ENCODE measurements at places on chromosomes 1 and 21.
A peak's percentile ranks its signal among the peaks of the same experiment; 100 is the strongest.

DNA sequence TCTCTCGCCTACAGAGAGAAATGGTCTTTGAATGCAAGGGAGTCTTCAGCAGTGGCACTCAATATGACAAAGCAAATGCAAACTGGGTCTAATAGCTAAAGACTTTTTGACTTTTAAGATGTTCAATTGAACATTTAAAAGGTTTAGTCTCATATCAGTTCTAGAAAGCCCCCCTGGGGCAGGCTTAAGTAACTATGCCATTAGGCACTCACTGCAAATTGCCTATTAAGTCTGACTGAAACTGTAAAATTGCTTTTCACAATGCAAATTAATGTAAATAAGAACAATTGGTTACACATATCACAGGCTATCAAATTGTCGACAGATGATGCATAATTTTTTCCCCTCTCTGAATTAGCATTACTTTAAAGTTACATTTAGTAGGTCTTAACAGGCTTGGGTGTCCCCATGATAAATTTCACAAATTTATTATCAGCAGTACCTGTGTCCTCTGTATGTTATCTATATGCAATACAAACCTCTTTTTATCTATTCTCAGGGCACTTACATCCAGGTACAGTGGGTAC lies 329.1 kb downstream of the LRRIQ3 start:
- no peak for DNase-seq

- no peak for DNase-seq
These were observed 46.5 kb downstream of the TRAPPC10 start for GRCh38 chr21:44058652-44058964.

DNA sequence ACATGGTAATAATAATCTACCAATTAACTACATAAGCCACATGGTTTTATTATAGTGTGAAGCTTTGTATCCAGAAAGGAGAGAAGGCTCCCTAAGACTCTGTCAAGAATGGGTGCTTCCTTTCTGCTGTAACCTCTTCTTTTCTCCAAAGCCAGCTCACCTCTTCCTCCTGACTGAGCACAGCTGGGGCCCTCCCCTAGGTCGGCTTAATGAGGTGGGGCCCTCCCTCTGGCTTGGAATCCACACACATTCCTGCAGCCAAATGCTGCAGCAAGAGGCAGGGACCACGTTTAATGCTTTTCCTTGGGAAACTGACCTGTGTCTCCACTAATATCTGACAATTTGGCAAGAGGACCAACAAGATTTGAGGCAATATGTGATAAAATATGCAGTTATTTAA lies 94.8 kb downstream of the DSCAM start:
- no peak for DNase-seq

DNA sequence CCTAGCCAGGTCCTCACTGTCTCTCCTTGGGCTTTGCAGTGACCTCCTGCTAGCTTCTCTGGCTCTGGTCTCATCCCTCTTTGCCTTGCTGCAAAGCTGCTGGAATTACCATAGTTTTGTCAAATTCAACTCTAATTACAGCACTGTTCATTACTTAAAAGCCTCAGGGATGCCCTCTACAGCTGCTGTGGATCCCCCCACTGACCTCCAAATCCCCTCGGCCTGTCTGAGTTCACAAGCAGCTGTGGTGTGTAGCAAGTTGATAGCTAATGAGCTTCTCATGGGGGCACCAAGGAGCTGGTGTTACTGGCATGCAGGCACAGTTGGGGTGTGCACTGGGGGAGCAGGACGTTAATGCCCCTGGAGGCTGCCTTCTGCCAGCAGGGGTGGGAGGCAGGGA lies 24.8 kb downstream of the NIPAL3 start:
- no peak for DNase-seq

GRCh38 chr1:23904748-23905357 lies 8.3 kb downstream of the CNR2 start:
- peak; percentile 74 for DNase-seq

GRCh38 chr1:229339520-229339919 lies 3.3 kb downstream of the CCSAP start:
- no peak for DNase-seq

DNA sequence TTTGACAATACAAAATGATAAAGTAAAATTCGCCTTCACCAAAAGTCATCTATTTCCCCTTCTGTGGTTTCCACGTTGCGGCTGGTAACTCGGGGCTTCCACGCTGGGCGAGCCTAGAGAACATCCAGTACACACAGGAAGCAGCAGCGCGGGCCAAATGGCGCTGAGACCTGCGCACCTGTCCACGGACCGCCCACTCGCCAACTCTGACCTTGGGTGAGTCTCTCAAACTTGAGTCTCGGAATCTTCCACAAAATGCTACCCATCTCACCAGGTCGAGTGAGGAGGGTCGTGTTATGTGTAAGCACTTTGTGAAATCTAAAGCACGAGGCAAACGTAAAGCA lies 820 bp upstream of the TTF2 start:
- peak; percentile 58 for DNase-seq

- no peak for DNase-seq
These were observed 134.1 kb downstream of the DAB1 start for GRCh38 chr1:57289781-57290180.

- DNase-seq = no peak
These were observed 83.8 kb downstream of the HSF2BP start for GRCh38 chr21:43575473-43575844.

DNA sequence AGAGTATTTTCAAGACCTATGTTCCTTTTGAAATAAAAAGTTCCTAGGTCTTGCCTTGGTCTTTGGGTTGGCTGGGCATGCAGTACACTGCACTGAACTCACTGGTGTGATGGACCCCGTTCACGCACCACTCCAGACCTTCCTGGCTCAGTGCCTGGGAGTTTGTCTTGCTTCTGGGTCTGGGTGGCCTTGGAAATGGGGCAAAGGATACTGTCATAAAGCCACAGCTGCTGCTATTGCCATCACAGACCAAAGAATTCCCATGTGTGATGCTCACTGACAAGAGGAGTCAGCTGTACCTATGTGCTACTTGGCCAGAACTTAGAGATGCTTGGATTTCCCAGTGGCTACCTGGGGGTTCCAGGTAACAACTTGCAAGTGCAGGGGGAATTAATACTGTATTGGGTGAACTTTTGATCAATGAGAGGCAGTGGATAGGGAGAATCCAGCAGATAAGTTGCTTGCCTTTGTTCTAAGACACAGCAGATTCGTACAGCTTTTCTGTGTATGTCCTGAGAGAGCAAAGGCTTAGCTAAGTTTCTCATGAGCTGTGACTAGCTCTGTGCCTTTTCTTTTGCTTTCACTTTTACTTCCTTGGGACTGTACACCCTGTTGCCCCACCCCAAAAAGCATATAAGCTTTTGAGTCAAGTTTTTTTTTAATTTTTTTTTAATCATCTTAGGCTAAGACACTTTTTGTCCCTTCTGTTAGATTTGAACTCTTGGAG lies 115.3 kb downstream of the RUNX1 start:
- DNase-seq = no peak

DNA sequence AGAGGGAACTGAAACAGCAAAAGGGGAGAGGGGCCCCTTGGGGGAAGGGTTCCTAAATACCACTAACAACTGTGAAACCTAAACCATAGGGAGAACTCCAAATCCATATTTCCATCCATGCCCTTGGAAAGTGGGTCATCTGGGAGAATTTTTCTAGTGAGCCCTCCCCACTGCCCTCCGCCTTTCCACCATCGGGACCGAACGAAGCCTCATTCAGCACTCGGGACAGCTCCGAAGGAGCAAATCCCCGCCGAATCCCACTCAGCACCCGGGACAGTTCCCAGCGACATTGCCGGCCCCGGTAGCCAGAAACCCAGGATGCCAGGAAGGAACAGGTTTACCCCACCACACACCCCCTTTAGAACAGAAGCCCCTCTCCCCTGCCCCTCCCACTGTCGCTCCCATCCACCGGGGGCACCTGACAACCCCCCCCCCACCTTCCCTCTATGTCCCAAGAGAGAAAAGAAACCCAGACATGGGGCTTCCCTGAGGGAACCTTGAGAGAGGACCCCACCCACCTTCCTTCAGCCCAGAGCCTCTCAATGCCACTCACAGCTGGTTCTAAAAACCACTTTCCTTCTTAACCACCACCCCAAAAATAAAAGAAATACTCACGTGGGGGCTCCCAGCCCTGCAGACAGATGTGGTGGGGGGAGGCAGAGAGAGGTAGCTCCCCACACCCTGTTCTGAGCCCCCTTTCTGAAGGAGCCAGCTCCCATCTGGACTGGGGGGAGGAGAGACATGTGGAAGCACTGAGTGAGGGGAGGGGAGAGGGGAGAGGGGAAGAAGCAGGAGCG lies 4.5 kb downstream of the DLGAP3 start:
- peak; percentile 29 for DNase-seq

DNA sequence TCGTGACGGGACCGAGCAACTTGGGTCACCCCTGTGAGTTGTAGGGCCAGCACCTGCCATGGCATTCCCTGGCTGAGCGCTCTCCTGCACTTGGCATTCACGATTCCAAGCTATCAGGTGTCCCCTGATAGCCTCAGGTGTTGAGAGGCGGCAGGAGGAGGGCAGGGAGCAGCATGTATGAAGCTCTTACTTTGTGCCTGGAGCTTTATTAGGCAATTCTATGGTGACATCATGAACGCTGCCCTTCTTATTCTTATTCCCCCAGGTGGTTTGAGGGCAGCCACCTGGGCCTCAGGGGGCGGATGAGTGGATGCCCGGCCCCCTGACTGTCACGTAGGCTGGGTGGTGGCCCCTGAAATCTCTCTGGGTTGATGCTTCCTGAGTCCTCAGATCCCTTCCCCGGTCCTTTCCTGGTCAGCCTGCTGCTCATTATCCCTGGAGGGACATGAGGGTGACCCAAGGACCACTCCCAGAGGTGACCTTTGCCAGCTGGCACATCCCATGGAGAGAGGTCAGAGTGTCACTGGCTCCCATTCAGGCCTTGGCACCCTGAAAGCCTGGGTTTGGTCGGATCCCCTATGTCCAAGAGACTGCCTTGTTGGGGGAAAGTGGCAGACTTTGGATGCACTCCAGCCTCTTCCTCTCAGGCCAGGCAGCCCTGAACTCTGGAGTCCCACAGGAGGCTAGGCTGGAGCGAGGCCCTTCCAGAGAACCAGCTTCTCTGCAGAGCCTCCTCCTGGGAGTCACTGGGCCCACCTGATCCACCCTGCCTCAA lies 51.9 kb downstream of the SPSB1 start:
- no peak for DNase-seq

GRCh38 chr1:29052100-29052499 lies 71.6 kb downstream of the TMEM200B start:
- DNase-seq = no peak

DNA sequence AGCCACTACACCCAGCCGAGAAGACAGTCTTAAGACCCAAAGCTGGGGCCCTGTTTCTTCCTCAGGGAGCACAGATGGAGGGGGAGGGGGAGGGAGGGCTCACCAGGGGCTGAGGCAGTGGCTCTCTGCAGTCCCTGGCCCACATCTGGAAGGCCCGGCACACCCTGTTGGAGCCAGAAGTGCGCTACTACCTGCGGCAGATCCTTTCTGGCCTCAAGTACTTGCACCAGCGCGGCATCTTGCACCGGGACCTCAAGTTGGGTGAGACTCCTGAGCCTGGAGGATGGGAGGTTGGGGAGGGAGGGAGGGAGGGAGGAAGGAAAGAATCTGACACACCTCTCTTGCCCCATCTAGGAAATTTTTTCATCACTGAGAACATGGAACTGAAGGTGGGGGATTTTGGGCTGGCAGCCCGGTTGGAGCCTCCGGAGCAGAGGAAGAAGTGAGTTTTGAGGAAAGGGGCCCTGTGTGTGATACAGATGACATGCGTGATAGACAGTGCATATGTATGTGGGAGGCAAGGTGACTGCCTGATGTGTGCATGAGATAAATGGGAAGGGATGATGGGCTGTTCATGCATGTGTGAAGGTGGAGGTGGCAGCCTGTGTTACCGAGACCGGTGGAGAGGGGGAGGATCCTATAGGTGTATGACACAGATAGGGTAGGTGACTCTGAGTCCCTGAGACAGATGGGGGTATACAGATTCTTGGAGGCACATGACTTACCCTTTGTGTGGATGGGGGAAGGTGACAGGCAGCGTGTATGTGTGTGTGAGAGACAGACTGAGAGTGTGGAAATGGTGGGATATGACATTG lies 1.5 kb downstream of the PLK3 start:
- no peak for DNase-seq

- DNase-seq = no peak
These were observed 187.6 kb upstream of the FAM78B start for GRCh38 chr1:166354406-166354805.

- DNase-seq = no peak
These were observed 105.7 kb upstream of the USP24 start for GRCh38 chr1:55320891-55321290.

All from stimulated activated CD8-positive, alpha-beta memory T cell treated with anti-CD3 and anti-CD28 coated beads, Interleukin-7, amount 100 ng/mL, for 48 hours (primary cell).